ENCODE measurements at places on chromosomes 13 and 19. TPM values are rescaled to one million over a fixed set of nuclear protein-coding genes. Genes with fewer than 3 reads are reported as not detected.

- peak; percentile 47 for DNase-seq
Measured at GRCh38 chr13:26382366-26382765, 128.4 kb downstream of the CDK8 start.

DNA sequence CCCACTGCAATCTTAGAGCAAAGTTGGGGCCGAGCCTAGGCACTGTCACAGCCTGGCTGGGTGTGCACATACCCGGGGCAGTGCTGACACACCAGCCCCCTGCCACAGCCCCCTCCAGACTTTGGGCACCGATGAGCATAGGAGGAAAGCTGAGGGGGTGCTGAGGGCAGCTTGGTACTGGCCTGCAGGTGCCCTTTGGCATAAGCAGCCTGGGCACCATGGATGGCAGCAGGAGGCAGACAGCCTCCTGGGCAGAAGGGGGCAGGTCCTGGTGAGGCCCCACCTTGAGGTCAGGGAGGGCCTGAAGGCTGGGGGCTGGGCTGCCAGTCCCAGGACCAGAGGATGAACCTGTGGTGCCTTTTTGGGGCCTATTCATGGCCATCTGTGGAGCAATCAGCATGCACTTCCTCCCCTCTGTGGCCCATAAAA lies 8.2 kb downstream of the IGFL4 start:
- DNase-seq, result no peak

GRCh38 chr19:17522988-17523872 lies 11.8 kb downstream of the PGLS start:
- peak; percentile 80 for DNase-seq

GRCh38 chr19:7981199-7981598 lies 24.2 kb downstream of the ELAVL1 start:
- DNase-seq, result no peak

Gene WDR87
- not detected for total RNA-seq

Data from Karpas-422 (cell line).